ENCODE measurements at places on chromosomes 7 and 10.

DNA sequence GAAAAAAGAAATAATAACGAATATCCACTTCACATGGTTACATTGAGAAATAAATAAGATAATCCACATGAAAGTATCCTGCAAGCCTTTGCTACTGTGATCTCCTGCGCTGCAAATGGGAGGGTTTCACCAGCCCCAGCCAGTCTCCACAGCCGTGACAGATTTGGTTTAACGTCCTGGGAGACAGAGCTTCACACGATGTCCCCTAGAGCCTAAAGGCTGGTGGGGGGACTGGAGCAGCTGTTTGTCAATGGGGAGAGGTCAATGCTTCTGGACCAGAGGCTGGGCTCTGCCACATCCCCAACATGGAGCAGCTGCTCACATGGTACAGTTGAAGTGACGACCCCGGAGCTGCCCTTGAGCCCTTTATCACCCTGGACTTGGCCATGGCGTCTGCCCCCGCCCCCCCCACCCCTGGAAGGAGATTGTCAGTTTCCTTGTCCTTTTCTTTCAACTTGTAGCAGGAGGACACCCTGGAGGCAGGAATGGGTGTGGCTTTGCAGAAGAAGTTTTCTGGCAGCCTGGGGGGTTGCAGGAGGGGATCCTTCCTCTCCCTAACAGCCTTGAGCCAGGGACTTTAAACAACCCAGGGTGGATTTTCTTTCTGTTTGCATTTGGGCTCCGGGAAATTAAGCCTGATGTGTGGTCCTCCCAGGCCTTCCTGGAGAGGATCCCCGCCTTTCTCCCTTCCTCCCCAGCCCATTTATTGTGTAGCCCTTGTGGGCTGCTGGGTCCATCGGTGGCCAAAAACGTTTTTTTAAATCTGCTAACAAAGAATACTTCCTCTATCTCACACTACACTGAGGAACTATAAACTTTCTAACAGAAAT is 37.0 kb upstream of the MXI1 start:
- no peak for DNase-seq

DNA sequence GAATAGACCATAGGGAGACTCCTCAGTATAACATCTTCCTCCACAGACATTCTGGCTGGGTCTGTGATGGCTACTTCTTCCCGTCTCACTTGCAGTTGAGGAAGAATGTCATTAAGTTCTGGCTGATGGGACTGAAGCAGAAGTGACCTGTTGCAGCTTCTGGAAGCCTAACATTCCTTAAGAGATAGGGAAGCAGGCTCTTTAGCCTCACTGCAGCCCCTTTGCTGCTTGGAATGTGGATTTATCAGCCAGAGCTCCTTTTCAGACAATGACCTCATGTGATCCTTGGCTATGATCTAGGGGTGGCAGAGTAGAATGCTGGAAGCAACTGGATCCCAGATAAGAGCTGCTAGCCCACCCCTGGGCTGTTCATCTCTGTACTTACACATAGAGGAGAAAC is 142.5 kb downstream of the RNF216 start:
- peak; percentile 80 for DNase-seq

GRCh38 chr10:33073641-33074415 is 115.8 kb upstream of the ITGB1 start:
- no peak for DNase-seq

- no peak for DNase-seq
These were observed 190.6 kb downstream of the PTPN20 start for GRCh38 chr10:47101807-47102206.

- DNase-seq: no peak
These were observed 63.5 kb downstream of the COBL start for GRCh38 chr7:51253157-51253556.

DNA sequence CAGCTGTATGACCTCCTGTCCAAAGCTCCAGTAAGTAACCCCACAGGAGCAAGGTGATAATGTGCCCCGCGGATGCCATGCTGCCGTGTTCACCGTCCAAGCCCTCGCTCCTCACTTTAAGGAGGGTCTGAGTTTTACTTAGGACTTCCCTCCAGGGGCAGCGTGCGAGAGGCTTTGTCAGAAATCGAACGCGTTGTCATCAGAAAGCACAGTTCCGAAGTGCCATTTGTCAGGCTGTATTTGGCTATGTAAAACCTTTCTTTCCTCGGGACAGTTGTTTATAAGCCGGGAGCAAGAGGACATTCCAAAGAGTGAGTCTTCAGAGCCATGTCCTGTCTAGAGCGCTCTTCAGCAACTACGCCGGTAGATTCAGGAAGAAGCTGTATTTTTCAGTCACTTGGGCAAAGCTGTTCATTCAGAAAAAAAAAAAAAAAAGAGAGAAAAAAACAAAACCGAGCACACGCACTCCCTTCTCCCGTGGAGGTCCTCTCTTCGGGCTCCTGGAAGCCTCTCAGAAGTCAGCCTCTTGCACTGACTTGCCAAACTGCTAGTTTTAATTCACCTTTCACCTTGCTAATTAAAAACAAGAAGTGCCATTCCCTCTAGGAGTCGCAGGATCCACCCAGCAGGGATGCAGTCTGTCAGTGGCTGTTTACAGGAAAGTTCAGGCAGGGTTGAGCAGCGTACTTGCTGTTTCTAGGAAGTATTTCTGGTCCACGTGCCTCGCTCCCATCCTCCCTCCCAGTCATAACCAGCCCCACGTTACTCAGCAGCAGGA is at the start of gene SEMA3E:
Gene SEMA3E (minus strand): TSS at position 676 of the 778 bp plus-strand sequence.
- DNase-seq: no peak

- no peak for DNase-seq
These were observed 41.4 kb downstream of the GSDME start for GRCh38 chr7:24715661-24716479.

- DNase-seq: no peak
These were observed 9.3 kb upstream of the HOXA2 start for GRCh38 chr7:27111751-27112277.

- no peak for DNase-seq
These were observed 588.0 kb downstream of the SORCS1 start for GRCh38 chr10:106576534-106576933.

- DNase-seq: no peak
These were observed 93.6 kb downstream of the PRLHR start for GRCh38 chr10:118501637-118502440.

GRCh38 chr7:113684165-113684564 is 234.6 kb downstream of the PPP1R3A start:
- DNase-seq: no peak

DNA sequence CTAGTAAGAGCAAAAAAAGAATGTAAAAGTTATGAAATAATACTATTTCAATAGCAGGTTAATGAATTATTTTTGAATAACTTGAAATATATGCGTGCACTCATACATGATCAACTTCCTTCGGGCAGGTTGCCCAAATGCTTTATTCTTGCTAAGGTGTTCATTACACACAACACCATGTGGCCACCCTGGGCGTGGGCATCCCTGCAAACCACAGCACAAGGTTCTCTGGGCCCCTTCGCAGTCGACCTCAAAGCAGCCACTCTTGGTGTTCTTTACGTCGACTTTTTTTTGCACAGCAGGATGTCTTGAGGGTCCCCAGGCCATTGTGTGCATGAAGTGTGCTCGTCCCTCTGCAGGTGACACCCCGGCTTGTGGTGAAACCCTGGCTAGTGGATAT is 300.7 kb upstream of the PITRM1 start:
- DNase-seq: no peak

DNA sequence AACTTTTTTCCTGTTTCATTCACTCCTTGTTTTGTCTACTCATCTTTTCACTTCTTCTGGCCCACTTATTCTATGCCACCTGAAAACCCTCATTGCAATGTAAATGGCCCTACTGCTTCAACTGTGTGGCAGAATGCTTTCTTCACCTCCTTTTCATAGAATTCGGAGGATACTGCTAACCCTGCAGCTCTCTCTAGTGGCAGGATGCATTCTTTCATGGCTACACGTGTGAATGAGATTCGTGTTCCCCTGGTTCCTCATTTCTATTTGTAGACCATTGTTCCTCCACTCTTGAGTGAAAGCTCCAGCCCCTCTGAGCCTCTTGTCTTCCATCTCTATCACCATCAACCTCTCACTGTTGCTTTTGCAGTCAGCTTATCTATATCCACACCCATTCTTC is 20.9 kb upstream of the CYP26C1 start:
- DNase-seq: no peak

GRCh38 chr7:80018941-80019808 is 115.5 kb upstream of the GNAI1 start:
- DNase-seq: peak; percentile 41

- DNase-seq: no peak
These were observed 123.9 kb downstream of the PCLO start for GRCh38 chr7:83038787-83039186.

- no peak for DNase-seq
These were observed 692.0 kb downstream of the PHTF2 start for GRCh38 chr7:78490524-78490923.

- no peak for DNase-seq
These were observed 81.3 kb upstream of the KCNMA1 start for GRCh38 chr10:77718957-77719356.

GRCh38 chr7:105617280-105618015 is 36.2 kb upstream of the EFCAB10 start:
- DNase-seq: no peak

DNA sequence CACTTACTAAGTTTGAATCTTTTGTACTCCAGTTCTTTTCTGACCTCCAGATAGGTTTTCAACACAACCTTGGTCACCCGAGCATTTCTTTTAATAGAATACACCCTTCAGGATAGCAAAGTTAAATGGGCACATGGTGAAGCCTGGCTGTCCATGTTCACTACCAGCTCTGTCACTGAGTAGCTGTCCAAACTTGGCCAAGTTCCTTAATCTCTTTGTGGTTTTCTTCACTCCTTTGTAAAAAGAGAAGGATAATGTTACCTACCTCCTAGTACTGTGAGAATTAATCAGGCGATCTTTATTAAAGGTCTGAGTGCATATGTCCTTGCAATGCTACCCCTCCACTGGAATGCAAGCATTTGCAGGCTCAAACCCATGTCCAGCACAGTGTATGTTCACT is 128.1 kb upstream of the PTPRZ1 start:
- no peak for DNase-seq

GRCh38 chr7:55073051-55073511 is 54.3 kb downstream of the EGFR start:
- DNase-seq: no peak

- no peak for DNase-seq
These were observed 18.9 kb upstream of the UBN2 start for GRCh38 chr7:139212133-139212532.

DNA sequence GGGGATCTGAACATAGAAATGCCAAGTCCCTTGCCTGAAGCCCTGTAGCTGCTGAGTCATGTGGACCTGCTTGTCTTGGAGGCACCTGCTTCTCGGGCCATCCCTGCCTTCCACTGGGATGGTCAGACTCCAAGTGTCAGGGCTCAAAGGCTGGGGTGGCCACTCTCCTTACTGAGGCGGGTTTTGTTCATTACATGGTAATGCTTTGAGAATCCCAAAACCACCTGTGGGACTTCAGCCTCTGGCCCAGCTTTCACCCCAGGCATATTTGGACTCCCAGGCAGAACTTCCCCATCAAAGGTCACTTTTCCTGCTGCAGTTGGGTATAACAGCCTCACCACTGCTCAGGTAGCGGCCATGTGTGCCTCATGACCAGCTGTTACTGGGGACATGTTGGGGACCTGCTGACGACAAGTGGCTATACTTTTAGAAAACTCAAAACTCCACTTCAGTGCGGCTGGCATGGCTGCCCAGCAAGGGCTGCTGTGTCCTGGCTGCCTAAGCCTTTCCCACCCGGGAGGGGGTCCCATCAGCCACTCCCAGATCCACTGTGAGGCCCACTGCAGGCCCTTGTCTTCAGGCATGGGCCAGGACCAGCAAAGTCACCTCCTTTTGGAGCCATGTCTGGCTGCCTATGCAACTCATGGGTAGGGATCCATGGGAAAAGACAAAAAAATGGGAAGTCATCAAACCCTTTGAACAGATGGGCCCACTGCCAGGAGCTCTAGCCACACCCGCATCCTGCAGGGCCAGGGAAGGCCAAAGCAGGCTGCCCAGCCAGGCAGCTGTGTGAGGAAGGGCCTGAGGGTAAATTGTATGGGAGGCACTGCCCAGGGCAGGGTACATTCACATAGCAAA is 96.7 kb downstream of the ARHGAP22 start:
- DNase-seq: no peak

- DNase-seq: no peak
These were observed 66.0 kb downstream of the OSBPL3 start for GRCh38 chr7:24913801-24914464.

GRCh38 chr10:51986516-51986915 is 287.1 kb upstream of the CSTF2T start:
- DNase-seq: no peak

- no peak for DNase-seq
These were observed 6.2 kb upstream of the TMEM120A start for GRCh38 chr7:76000566-76000965.

- DNase-seq: no peak
These were observed 514 bp upstream of the GAD2 start for GRCh38 chr10:26215935-26216584.

- no peak for DNase-seq
These were observed 29.7 kb upstream of the SCIN start for GRCh38 chr7:12540850-12541249.

DNA sequence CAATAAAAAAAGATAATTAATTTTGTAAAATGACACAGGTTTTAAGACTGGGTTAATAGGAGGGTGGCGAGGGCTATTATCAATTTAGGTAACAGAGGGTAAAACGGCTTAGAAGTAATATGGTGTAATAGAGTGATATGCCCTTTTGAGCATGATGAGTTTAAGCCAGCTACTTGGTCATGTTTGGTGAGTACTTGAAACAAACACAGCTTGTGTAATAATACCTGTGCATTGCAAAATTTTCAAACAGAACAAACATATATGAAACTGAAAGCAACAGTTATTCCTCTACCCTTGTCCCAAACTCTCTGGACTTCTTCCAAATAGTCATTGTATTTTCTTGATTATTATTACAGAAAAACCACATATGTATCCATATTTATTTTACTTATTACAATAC is 241.7 kb downstream of the MAGI2 start:
- no peak for DNase-seq

DNA sequence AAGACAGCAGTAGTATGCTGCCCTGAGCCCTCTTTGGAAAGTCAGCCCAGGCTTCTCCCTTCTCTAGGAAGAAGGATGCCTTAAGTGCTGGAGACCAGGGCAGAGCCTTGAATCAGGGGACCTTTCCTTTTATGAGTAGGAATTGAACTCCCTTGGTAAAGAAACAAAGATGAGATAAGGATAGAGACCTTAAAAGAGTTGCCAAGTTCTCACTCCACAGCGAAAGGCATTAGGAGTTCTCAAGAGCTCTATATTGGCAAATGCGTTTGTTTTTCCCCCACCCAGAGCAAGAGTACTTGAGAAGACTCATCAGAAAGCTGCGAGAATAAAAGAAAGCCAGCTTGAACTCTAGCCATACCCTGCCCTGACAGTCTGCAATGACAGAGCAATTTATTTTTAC is 72.9 kb upstream of the OGDHL start:
- no peak for DNase-seq

Measured in Caco-2 (cell line).